ENCODE measurements at places on chromosomes 6 and 20.
A peak's percentile ranks its signal among the peaks of the same experiment; 100 is the strongest.

- DNase-seq = no peak
Observed at GRCh38 chr6:150713931-150714330, 114.2 kb downstream of the PLEKHG1 start.

DNA sequence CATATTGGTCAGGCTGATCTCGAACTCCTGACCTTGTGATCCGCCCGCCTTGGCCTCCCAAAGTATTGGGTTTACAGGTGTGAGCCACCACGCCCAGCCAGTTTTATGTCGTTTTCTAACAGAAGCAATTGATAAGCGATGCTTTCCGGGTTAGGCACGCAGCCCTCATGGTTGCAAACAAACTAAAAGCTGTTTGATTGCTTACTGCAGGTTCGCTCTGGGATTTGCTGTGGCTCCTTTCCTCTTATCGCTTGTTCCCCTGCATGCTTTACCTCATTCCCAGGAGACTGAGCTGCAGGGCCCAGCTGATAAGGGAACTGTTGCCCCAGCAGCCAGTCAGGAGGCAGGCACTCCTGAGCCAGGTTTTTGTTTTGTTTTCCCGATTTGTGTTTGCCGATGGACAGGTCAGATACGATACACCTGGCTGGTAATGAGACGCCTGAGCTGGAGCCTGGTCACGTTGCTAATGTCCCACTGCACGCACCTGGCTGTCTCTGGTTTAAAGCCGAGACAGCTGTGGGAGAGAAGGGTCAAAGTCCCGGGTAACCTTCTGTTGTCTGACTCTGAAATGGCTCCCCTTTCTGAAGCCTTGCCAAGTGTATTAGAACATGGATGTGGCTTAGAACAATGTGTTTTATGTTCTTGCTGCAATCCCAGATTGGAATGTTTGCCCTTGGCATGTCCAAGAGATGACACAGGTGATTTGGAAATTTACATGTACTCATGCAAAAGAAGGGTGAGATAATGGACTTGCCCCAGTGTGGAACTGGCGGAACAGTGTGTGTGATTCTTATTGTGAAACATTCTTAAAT is 19.9 kb downstream of the DSP start:
- DNase-seq = no peak

GRCh38 chr6:121748376-121748775 is 312.9 kb downstream of the GJA1 start:
- DNase-seq = peak; percentile 57

DNA sequence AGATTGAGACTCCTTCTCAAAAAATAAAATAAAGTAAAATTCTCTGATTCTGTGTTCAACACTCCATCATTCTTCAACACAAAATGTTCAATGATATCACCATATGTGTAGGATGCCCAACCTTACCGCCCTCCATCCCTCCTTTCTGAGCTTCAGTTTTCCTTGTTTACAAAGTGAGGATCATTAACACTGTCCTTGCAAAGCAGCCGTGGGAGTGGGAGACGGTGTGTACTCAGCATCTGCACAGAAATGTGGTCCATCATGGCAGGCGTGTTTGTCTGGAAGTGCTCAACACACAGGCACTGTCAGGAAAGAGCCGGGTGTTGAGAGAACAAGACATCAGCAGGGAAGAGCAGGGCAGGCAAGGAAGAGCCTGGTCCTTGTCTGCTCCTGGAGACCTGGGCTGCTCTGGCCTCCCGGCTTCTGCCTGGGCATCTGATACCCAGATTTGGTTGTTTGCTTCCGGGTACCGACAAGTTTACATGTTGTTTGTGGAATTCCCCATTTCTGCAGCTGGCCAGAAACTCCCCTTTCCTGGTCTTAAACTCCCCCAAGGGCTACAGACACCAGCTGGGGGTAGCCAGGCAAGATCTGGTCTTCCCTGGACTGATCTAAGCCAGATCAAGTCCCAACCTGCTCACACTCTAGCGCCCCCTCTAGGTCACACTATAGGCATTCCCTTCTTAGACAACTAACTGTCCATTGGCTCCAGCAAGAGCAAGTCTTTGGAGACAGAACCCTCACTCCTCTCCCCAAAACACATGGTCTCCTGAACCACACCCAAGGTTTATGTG is 26.7 kb upstream of the TTPAL start:
- DNase-seq = no peak

DNA sequence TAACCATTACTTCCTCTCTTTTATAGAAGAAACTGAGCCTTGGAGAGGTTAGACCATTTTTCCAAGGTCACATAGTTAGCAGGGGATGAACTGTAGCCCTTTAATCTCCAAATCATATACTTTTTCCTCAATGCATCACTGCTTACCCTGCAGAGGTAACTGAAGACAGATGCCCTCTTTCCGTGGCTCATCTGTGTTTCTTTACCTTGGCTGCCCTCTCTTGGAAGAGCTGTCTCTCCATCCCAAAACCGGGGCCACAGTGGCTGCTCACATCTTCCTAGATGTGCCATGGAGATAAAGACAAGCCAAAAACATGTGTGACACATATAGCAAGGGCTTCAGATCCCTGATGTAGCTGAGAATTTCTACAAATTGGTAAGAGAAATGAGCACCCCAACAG is 581 bp upstream of the ALDH8A1 start:
- DNase-seq = no peak

GRCh38 chr6:166483573-166484250 is 101.0 kb upstream of the MPC1 start:
- no peak for DNase-seq

- DNase-seq = peak; percentile 24
Observed at GRCh38 chr20:4898282-4899244, 102.7 kb downstream of the SLC23A2 start.

GRCh38 chr6:61606500-61606899 is 679.5 kb downstream of the KHDRBS2 start:
- no peak for DNase-seq

- no peak for DNase-seq
Observed at GRCh38 chr6:45786355-45786781, 229.3 kb downstream of the CLIC5 start.

DNA sequence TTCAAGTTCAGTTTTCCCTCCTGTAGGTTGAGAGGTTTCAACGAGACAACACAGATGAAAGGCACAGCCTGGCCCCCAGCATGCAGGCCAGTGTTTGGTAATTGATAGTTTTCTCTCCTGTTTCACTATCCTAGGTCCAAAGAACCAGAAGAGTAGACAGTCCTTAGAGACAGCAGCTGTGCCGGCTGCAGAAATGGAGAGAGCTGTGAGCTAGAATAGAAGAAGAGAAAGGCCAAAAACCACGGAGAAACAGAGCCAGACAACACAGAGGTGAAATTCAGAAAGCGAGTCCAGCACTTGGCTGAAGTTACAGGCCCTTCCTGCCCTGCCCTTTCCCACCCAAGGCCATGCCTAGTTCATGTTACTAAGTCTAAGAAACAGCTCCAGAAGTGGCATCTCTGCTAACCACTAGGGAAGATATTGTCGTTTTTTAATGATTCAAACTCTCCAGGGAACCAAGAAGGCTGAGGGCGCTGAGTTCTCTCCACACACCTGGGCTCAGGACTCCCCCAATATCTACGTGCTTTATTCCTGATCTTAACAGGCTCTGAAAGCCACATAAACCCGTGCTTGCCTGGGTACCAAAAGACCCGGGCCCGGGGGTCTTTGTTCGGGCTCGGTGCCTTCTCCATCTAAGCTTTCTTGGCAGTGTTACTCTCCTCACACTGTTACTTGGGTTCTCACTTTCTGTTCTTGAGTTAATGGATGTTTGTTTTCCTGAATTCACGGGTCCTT is 16.5 kb upstream of the RBPJL start:
- DNase-seq = no peak

DNA sequence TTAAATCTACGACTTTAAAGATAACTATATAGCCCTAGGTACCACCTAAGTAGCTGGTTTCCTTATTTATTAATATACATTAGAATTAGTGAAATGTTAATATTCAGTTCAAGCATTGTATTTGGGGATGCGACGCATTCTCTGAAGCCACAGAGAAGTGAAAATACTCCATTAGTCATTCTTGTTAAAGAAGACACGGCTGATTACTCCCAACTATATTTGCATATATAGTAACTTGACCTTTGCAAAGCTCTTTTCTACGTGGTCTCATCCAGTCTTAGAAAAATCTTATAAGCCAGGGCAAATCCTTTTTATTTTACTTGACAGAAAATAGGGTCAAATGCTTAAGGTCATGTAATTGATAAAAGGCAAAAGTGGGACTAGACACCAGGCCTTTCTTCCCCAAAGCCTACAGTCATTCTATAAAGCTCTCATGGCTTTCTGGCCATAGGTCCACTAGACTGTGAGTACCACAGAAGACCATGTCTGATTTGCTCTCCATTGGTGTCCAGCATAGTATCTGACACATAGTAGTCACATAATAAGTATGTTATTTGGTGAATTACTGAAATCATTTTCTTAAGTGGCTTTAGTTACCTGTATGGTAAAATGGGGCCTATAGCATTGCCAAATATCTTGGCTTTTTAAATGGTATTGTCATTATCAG is 11.3 kb downstream of the ZHX3 start:
- no peak for DNase-seq

GRCh38 chr20:15875446-15875845 is 697.8 kb downstream of the KIF16B start:
- DNase-seq = no peak

DNA sequence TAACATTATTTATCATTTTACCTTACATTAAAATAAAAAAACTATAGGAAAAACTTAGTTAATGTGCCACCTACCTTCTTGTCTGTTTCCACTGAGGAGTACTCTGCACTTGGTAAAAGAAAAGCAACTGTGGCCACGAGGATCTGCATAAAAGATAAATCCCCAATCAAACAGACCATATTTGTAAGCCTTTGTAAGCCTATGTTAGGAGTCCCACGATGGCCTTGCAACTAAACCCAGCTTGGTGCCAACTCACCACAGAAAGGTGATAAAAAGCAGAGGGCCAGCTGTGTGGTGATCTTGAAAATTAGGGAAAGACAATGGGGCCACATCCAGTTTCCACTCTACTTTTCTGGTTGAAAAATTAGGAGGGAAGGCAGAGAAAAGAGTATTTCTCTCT is 156.9 kb downstream of the INSM1 start:
- no peak for DNase-seq

DNA sequence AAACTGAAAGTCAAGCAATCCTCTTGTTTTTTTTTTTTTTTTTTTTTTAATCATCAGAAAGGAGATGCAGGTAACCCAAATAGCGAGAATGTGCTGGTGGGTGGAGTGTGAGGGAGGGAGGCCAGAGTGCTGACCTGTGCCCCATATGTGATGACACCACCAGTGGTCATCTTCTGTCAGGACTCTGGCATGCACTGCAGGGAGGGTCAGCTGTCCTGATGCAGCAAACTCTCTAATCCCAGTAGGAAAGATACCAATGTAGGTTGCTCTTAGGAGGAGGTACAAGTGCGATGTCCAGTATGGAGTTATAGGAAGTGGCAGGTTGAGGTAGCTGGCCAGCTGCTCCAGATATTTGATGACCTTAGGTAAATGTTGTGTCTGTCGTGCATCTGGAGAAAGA is 2.8 kb upstream of the CST4 start:
- DNase-seq = no peak

- DNase-seq = peak; percentile 70
Observed at GRCh38 chr6:142378138-142378875, 76.5 kb downstream of the ADGRG6 start.

DNA sequence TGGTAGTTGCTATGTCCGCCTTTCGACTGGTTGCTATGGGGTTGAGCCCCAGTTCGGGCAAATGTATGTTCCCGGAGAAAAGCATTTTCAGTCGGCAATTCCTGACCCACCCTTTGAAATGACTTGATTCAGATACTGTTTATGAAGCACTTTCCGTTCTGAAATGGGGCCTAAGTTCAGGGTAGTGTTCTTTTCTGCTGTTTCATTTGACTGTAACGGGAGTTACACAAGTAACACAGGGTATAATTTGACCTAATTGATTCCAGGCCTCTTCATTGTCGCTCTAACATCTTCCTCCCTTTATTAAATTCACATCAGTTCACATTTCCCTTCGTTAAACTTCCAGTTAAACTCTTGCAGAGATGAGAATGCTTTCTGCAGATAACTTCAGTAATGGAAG is 85.5 kb downstream of the BMP6 start:
- no peak for DNase-seq

- no peak for DNase-seq
Observed at GRCh38 chr6:98529364-98529763, 305.0 kb upstream of the POU3F2 start.

DNA sequence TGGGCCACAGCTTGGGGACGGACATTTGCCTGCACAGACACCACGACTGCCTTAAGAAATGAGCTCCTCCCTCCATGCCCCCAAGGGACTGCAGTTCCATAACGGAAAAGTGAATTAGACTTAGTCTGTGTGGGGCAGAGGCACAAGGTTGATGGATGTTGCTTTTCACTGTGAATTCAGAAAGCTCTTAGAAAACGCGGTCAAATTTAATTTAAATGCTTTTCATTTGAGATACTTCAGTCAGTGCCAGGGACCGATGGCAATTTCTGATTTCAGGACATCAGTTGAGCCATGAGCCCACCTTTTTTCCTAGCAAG is 356.4 kb downstream of the KIF16B start:
- DNase-seq = no peak

DNA sequence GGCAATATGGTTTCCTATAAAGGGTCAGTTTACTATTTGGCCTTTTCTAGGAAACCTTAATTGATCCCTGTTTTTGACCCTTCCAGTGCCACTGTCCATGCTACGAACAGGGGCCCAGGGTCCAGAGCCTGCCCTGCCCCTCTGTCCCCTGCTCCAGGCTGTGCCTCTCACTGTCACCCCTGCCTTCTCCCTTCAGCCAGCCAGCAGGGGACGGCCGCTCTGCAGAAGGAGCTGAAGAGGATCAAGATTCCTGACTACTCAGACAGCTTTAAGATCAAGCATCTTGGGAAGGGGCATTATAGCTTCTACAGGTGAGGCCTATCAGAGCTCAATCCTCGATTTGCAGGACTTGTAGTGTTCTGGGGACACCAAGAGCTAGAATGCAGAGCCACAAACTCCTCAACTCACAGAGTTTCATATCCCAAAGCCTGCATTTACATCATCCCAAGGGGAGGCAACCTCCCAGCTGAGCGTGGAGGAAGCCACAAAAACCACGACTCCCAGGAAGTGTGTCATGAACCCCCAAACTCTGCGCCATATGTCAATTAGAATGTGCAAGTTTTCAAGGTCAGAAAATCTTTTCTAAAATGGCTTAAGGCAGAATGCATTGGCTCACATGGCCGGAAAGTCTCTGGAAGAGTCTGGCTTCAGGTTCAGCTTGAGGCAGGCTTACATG is 3.6 kb downstream of the BPI start:
- DNase-seq = peak; percentile 48

GRCh38 chr6:20338156-20338555 is 63.5 kb upstream of the E2F3 start:
- no peak for DNase-seq

DNA sequence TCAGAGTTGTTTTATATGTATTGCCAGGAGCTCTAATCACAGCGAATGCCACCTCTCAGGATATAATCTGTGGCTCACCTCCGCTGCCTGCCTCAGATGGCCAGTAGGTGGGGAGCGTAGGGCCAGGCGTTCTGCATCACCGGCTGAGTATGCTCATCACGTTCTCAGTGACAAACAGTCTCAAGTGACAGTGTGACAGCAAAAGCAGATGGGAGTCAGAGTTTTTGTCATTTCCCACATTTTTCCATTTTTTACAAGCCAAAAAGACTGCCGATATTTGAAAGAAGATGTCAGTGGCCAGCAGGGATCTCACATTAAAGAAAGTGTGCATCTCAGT is 208.7 kb downstream of the ALDH8A1 start:
- DNase-seq = no peak
